ENCODE measurements at places on chromosomes 11 and 22.

DNA sequence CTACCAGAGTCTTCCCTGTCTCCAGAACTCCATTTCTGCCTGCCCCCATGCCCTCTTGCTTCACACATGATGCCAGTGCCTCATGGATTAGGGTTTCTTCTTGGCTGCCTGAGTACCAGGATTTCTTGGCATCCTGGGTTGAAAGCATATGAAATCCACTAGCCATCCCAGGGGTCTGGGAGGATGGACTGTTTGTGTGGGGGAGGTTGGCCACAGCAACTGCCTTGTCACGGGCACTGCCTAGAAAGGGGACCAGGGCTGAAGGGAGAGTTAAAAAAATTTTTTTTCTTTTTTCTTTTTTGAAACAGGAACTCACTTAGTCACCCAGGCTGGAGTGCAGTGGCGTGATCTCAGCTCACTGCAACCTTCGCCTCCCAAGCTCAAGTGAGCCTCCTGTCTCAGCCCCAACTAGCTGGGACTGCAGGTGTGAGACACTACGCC is 4.2 kb downstream of the USP35 start:
- no peak for DNase-seq

DNA sequence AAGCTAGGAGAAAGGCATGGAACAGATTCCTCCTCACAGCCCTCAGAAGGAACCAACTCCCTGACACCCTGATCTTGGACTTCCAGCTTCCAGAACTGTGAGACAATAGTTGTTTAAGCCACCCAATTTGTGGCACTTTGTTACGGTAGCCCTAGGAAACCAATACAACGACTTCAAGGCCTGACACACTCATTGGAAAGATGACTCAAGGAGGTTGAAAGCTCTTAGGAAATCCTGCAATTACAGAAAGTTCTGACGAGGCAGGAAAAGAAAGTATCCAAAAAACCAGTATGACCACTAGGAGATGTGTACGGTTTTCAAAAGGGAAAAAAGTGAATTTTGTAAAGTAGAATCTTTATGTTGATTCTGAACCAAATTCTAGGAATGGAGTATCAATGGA is 161.4 kb downstream of the SWAP70 start:
- DNase-seq = no peak

GRCh38 chr11:48123254-48123875 is 93.2 kb upstream of the OR4B1 start:
- DNase-seq = no peak

DNA sequence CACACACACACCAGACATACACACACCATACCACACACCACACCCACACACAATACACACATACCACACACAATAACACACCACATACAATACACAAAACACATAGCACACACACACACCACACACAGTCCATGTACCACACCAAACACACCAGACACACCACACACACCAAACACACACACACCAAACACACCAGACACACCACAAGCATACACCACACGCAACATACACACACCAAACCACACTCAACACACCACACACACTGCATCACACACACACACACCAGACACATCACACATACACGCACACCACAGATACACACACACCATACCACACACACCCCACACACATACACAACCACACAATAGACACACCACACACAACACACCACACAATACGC is 54.8 kb downstream of the IGSF9B start:
- DNase-seq = no peak

DNA sequence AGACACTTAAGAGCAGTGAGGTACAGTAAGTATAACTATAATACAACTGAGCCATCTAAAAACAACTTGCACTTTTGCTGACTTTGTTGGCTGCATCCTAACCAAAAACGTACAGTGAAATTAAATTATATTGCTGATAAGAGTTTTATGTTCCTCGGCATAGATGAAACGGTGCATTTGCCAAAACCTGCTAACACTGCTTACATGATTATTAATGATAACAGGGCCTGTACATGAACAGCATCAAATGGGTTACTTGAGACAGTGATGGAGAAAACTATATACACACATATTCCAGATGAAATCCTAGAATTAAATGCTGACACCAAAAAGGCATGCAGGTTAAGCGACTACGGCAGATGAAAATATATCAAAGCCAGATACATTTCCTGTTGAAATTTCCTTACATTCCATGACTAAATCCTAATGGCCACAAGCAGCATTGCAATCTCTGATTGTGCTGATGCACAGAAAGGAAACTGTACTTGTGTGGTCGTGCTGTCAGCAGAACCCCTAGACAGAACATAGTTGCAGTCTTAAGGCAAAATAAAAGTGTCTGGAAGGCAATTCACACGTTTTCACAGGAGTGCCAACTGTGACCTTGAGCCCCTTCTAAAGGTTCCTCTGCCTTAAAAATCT is 143.9 kb downstream of the CADM1 start:
- no peak for DNase-seq

DNA sequence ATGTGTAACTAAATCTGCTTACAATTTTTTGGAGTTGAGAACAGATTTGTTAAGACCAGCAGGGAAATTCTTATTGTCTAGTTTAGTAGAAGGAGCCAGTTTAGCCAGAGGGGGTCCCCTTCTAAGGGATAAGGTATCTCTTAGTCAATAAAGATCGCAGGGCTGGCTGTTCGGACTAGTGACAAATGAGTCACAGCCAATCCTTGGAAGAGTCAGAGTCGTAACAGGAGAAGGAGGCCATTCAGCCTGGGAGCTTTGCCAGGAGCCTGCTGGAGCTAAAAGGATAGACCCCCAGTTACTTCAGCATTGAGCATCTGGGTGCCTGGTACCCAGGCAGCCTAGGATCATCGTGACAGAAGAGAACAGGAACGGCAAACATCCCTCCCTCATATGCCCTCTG is 191.6 kb upstream of the ARHGAP20 start:
- DNase-seq = no peak

- no peak for DNase-seq
Observed at GRCh38 chr11:120702656-120703055, 191.1 kb downstream of the GRIK4 start.

DNA sequence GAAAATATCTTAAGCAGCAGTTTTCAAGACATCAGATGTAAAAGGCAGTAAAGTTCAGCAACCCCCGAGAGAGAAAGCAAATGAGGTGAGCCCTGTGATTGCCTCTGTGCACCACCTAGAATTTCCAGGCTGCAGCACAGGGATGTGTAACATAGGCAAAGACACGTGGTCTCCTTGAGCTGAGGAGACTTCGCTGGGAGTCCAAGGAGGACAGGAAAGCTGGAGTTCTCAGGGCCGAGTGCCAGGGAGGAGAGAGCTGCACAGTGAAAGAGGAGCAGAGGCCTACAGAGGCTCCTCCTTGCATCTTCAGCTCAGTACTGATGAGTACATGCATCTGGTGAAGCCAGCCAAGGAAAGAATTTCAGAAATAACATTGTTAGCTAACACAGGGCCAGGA is 17.6 kb upstream of the TOLLIP start:
- DNase-seq = no peak

DNA sequence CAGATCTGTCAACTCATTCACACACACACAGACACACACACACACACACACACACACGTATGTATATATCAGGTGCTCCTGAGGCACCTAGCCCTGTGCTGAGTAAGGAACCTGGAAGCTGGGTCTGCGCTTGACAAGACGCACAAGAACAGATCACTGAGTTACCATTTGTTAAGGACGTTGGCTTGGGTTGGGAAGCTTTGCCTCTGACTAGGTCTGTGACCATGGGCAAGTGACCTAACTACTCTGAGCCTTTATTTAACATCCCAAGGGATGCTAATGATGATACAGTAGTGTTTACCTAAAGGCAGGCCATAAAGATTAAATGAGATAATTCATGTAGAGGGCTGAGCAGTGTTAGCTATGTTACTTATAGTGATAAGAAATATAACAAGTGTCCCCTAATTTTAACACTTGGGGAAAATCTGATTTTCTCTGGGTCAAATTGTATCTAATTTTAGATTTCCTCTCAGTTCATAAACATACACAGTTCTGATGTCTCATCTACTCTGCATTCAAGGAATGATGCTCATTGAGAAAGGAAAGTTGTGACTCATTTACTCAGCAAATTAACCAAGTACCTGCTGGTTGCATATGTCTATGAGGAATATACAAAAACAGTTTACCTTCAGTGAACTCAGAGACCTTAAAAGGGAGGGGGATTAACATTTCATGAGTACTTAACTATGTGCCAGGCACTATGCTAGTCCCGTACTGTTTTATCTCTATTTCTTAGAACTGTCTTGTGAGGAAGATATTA is 13.6 kb downstream of the RNF185 start:
- DNase-seq = no peak

- DNase-seq = no peak
Observed at GRCh38 chr11:6856871-6857270, 6.0 kb upstream of the OR10A2 start.

DNA sequence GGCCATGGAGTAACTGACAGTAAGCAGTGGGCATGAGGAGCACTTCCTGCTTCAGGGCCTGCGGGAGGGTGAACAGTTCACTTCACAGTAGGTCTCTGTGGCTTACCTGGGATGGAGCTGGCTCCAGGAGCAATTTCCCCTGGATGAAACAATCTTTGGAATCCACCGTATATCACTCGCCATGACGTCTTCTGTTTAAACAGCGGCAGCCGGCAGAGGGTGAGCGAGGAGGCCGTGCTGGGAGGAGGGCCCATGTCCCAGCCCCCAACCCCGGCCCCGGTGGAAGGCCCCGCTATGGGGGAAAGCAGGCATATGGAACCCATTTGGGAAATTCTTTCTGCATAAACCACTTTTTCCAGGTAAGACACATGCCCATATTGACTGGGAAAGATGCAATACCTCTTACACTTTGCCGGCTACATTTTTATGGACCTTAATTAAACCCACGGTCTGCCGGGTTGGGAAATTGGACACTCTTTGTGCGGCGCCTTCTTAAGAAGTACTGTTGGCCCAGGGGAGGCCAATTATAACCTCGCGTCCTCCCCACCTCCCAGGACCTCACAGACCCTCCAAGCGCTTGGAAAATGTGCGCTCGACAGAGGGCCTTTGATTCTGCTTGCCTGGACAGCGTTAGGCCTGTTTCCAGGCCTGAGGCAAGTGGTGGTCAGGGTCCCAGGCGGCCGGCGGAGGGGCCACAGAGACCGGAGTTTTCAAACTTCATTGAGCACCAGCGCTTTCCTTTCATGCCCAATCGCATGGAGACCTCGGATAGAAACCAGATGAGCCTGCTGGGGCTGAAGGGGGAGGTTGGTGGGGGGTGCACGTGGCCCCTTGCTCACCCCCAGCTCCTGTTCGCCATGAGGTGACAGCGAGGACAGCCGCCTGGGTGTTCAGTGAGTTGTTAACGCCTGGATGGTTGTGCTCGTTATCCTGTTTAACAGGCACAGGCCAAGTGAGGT is 40.4 kb downstream of the SMIM38 start:
- no peak for DNase-seq

GRCh38 chr11:13366266-13367026 is 88.9 kb downstream of the BMAL1 start:
- no peak for DNase-seq

GRCh38 chr22:47164514-47165337 is 402.3 kb downstream of the TBC1D22A start:
- DNase-seq = no peak

DNA sequence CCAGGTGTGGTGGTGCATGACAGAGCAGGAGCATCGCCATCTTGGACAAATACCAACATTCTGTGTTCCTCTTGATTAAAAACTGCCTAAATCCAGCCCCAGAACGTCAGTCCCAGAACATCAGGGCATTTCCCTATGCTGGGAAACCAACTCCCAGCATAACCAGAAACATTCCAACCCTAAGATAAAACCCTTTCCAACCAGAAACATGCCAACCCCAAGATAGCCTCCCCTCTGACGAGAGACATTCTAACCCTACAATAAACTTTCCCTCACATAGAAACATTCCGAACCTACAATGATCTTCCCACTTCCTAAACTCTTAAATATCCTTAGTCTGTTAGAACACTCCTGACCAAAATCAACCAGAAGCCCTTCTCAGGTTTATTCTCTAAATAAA is 11.6 kb downstream of the PLAAT4 start:
- DNase-seq = no peak

DNA sequence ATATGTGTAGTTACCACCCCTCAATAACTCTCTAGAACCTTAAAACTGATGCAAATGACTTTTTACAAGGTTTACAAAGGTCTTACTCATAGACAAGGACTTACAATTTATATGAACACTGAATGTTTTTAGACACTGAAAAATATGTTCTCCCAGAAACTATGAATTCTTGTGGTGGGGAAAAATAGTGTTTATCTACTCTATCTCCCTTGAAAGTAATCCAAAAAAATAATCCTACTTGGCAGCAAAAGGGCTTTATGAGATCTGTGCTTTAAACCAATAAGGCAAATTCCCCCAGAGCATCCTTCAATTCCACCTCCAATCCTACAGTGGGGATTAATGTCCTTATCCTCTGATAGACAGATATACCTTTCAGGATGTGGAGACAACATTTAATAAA is 1984.1 kb upstream of the RAG2 start:
- no peak for DNase-seq

GRCh38 chr22:37404091-37404490 is 23.2 kb downstream of the ELFN2 start:
- no peak for DNase-seq

DNA sequence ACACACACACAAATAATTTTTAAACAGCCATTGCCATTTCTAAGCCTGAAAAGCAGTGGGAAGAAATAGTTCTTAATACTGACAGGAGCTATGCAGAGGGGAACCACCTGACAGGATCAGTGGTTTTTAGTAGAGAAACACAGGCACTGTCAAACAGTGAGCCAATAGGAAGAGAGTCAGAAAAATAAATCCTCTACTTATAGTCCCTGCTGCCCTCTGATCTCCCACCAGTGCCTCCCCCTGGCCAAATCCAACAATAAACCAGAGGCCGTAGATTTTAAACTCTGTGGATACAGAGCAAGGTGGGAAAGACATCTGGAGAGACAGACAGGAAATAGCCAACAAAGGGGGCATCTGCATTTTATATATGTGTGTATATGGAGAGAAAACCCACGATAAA is 7.9 kb upstream of the OR56B4 start:
- DNase-seq = no peak

- no peak for DNase-seq
Observed at GRCh38 chr11:102614485-102614884, 10.6 kb downstream of the MMP20 start.

- no peak for DNase-seq
Observed at GRCh38 chr11:92703449-92703830, 266.0 kb upstream of the MTNR1B start.

GRCh38 chr11:13674799-13675509 is 6.5 kb downstream of the FAR1 start:
- DNase-seq = no peak

Measured in stimulated activated naive B cell treated with anti-CD40 and anti-IgM and Interleukin-4, amounts not matched to agents 10 μg/mL and 1 μg/mL and 100 μg/mL, for 72 hours (primary cell).